ENCODE measurements at places on chromosomes 2 and 18. TPM values are rescaled to one million over a fixed set of nuclear protein-coding genes. Genes with fewer than 3 reads are reported as not detected.

Gene PID1
- 0.11 TPM for total RNA-seq

Gene RNU2-63P
- 93.7 TPM for total RNA-seq

Gene CCDC148
- total RNA-seq = 0.34 TPM

Gene DNAH7
- under 0.01 TPM for total RNA-seq

Gene FOXI3
- not detected for total RNA-seq

Gene SERPINB12
- total RNA-seq = not detected

Gene GALNT5
- under 0.01 TPM for total RNA-seq

Gene SERPINB3
- not detected for total RNA-seq
